ENCODE measurements at places on chromosomes 16 and 17. TPM values are rescaled to one million over a fixed set of nuclear protein-coding genes. Genes with fewer than 3 reads are reported as not detected.
A peak's percentile ranks its signal among the peaks of the same experiment; 100 is the strongest.

DNA sequence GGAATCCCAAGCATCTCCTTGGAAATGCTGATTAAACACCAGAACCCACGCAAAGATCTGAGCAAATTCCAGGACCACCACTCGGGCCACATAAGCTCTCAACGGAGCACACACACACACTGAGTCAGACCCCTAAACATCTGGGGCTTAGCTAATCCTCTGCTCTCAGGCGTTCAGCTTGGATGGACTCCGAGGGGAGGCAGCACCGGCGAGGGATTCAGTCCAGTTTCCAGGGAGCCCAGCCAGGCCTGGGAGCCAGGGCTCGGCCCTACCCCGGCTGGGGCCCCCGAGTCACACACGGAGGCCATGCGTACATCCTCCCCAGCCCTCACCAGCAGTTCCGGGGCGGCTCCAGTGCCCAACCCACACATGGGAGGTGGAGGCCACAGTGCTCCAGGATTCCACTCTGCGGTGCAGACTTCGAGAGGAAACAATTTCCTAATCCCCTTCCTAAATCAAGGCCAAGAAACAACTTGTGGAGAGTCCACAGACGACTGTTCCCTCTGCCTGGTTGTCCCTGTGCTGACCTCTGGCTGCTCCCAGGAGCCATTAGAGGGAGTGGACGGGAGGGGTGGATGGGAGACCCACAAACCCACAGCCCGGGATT, 70.5 kb downstream of the GAS7 start:
- H3K4me1 ChIP-seq: peaks cover 26% of the 10 kb centered on the region
- H3K27me3 ChIP-seq: no peaks in the 10 kb centered on the region
- DNase-seq: peak; percentile 92
- H3K27ac ChIP-seq: peak overlapping the region; percentile 92

The SYCE1L gene
- polyA plus RNA-seq: not detected

DNA sequence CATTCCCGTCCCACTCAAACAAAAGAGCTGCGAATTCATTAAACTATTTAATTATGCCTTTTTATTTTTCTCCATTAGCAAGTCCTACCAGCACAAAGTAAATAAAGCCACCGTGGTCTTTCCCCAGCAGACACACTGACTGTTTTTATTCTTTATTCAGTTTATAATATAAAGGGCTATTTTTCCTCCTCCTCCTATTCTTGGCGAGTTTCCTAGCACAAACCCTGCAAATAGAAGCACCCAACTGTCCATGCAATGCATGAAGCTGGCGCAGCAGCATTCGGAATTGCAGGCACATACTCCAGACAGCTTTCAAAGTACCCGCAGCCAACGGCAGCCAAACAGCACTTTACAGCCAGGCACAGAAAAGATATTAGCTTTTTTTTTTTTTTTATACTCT, 583.4 kb upstream of the PSMD7 start:
- no peaks in the 10 kb centered on the region for H3K27me3 ChIP-seq
- no peaks in the 10 kb centered on the region for H3K36me3 ChIP-seq
- H3K4me1 ChIP-seq: no peaks in the 10 kb centered on the region
- DNase-seq: no peak

GRCh38 chr17:65711671-65712276, 150.3 kb upstream of the AXIN2 start:
- no peak for DNase-seq
- no peaks in the 10 kb centered on the region for H3K36me3 ChIP-seq
- no peaks in the 10 kb centered on the region for H3K27me3 ChIP-seq
- H3K4me1 ChIP-seq: no peaks in the 10 kb centered on the region

- H3K36me3 ChIP-seq: no peaks in the 10 kb centered on the region
- H3K27ac ChIP-seq: no peak overlapping the region
- no peak for DNase-seq
- H3K27me3 ChIP-seq: no peaks in the 10 kb centered on the region
- H3K4me3 ChIP-seq: no peak overlapping the region
These were observed 428.7 kb downstream of the CNTNAP4 start for GRCh38 chr16:76705892-76706291.

DNA sequence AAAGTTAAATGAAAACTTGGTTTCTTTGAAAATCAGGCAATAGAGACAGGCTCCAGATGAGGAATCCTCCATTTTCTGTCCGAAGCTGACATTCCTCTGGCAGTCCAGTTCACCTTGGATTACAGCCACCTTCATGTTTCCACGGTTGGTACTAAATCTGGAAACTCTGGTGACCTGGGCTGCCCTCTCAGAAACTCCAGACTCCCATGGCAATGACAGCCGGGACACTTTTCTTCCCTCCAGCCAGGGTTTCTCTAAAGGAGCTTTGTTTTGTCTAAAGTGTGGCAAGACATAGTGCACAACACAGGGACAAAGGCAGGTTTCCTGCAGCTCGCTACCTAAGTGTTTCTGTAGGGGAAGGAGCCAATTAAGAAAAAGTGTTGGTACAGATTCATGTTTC, 36.0 kb downstream of the CLUAP1 start:
- DNase-seq: no peak
- H3K27ac ChIP-seq: peak overlapping the region; percentile 30
- peaks cover 5% of the 10 kb centered on the region for H3K4me1 ChIP-seq
- H3K27me3 ChIP-seq: no peaks in the 10 kb centered on the region

The NLRC3 gene
- polyA plus RNA-seq: not detected

DNA sequence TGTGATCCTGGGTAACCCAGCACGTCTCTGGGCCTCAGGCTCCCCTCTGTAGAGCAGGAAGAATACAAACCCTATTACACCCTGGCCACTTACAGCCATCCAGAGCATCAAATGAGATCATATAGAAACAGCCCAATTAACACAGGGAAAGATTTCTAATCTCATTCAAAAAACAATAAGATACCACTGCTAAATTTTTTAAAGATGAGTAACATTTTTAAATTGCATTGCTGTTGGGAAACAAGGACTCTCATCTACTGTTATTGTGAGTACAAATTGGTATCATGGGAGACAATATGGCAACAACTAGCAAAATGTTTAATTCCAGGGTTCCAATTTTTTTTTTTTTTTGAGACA, 41.1 kb downstream of the SRL start:
- H3K27ac ChIP-seq: no peak overlapping the region
- H3K4me3 ChIP-seq: no peak overlapping the region
- H3K4me1 ChIP-seq: peaks cover 4% of the 10 kb centered on the region
- no peaks in the 10 kb centered on the region for H3K36me3 ChIP-seq
- H3K27me3 ChIP-seq: no peaks in the 10 kb centered on the region
- DNase-seq: peak; percentile 48

The SLC2A4 gene
- 0.09 TPM for polyA plus RNA-seq

DNA sequence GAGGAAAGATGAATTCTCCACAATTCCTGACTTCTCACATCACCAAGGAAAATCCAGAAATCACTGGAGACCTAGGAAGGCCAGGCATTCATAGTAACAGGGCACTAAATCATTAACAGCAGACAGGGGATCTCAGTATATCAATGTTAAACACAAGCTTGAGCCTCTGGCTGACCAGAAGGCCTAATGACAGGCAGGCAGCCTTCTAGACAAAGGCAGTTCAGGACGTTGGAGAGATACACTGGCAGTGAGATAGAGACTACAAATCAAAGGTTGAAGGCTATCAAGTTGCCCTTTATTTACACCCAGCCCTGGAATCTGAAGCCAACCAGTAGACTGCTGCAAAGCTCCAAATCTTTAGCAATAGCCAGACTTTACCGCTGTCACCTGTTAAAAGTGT, 422.8 kb upstream of the CCL2 start:
- no peak overlapping the region for H3K27ac ChIP-seq
- no peak for DNase-seq
- H3K36me3 ChIP-seq: no peaks in the 10 kb centered on the region
- no peaks in the 10 kb centered on the region for H3K27me3 ChIP-seq

GRCh38 chr17:64245218-64246145, 17.6 kb downstream of the TEX2 start:
- no peak overlapping the region for H3K27ac ChIP-seq
- H3K4me3 ChIP-seq: no peak overlapping the region
- DNase-seq: no peak
- no peaks in the 10 kb centered on the region for H3K27me3 ChIP-seq
- no peaks in the 10 kb centered on the region for H3K36me3 ChIP-seq
- peaks cover 5% of the 10 kb centered on the region for H3K4me1 ChIP-seq

DNA sequence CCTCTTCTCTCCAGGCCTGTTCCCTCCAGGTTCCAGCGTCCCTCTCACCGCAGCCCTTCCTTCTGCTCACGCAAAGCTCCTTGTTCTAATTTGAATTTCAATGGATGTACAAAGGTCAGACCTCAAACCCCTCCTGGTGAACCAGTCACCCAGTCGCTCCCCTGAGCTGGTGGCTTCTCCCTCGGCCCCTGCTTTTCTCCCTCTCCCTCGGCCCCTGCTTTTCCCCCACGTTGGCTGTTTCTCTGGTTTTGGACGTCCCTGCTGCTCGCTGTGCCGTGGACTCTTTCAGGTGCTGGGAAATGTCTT, 8.6 kb upstream of the MSLN start:
- H3K4me1 ChIP-seq: no peaks in the 10 kb centered on the region
- no peak overlapping the region for H3K27ac ChIP-seq
- H3K4me3 ChIP-seq: no peak overlapping the region
- no peaks in the 10 kb centered on the region for H3K36me3 ChIP-seq

- no peaks in the 10 kb centered on the region for H3K36me3 ChIP-seq
- H3K27ac ChIP-seq: no peak overlapping the region
- no peaks in the 10 kb centered on the region for H3K4me1 ChIP-seq
- H3K4me3 ChIP-seq: no peak overlapping the region
These were observed 351.5 kb downstream of the BCAS3 start for GRCh38 chr17:61029181-61029580.

- no peaks in the 10 kb centered on the region for H3K4me1 ChIP-seq
- no peaks in the 10 kb centered on the region for H3K27me3 ChIP-seq
- no peak overlapping the region for H3K27ac ChIP-seq
- DNase-seq: no peak
- H3K4me3 ChIP-seq: no peak overlapping the region
These were observed 9.0 kb upstream of the CLEC18A start for GRCh38 chr16:69942099-69942491.

DNA sequence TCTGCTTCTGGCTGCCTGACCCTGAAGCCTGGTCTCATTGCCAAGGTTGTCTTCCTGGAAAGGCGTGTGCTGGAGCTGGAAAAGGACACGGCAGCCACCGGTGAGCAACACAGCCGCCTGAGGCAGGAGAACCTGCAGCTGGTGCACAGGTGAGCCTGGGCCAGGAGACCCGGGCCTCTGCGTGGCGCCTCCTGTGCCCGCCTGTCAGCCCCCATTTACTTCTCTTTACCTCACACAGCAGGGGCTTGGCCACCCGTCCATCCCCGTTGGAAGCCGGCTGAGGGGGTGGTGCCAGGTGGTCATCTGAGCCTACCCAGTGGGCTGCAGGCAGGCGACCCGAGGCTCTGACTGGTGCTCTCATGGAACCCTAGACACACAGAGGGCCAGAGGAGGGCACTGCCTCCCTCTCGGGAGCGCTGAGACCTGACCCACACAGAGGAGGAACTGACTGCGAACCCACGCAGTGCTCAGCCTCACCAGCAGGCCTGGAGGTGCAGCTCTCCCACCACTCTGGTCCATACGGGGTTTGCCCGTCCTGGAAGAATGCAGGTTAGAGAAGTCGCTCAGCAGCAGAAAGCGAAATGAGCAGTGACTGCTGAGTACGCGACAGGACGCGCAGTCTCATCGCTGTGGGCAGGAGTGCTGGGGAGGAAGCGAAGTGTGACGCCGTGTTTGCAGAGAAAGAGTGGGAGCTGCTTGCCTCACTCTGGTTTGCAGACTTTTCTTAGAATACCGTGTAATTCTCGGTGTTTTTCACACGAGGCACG, 21.9 kb upstream of the CAPN15 start:
- no peaks in the 10 kb centered on the region for H3K27me3 ChIP-seq
- H3K36me3 ChIP-seq: peaks cover 3% of the 10 kb centered on the region
- no peak overlapping the region for H3K4me3 ChIP-seq
- H3K4me1 ChIP-seq: no peaks in the 10 kb centered on the region
- DNase-seq: no peak

The IRF8 gene
- polyA plus RNA-seq: not detected

GRCh38 chr17:39132192-39132610, 19.2 kb downstream of the PLXDC1 start:
- H3K36me3 ChIP-seq: no peaks in the 10 kb centered on the region
- no peak overlapping the region for H3K4me3 ChIP-seq
- H3K27ac ChIP-seq: no peak overlapping the region
- peak; percentile 72 for DNase-seq

The TBC1D3B gene
- polyA plus RNA-seq: 0.42 TPM

- peaks cover 11% of the 10 kb centered on the region for H3K4me1 ChIP-seq
- H3K27me3 ChIP-seq: peaks cover 4% of the 10 kb centered on the region
- no peaks in the 10 kb centered on the region for H3K36me3 ChIP-seq
- no peak overlapping the region for H3K27ac ChIP-seq
- no peak overlapping the region for H3K4me3 ChIP-seq
- no peak for DNase-seq
These were observed 12.4 kb upstream of the BAHCC1 start for GRCh38 chr17:81382851-81383250.

The KRT33A gene
- polyA plus RNA-seq: not detected

The CETP gene
- polyA plus RNA-seq: not detected

The ABI3 gene
- polyA plus RNA-seq: not detected

- no peaks in the 10 kb centered on the region for H3K36me3 ChIP-seq
- H3K27ac ChIP-seq: peak overlapping the region; percentile 80
- peaks cover 2% of the 10 kb centered on the region for H3K4me1 ChIP-seq
- peak; percentile 95 for DNase-seq
- H3K4me3 ChIP-seq: no peak overlapping the region
- H3K27me3 ChIP-seq: no peaks in the 10 kb centered on the region
These were observed 119.6 kb upstream of the PMFBP1 start for GRCh38 chr16:72291531-72291981.

DNA sequence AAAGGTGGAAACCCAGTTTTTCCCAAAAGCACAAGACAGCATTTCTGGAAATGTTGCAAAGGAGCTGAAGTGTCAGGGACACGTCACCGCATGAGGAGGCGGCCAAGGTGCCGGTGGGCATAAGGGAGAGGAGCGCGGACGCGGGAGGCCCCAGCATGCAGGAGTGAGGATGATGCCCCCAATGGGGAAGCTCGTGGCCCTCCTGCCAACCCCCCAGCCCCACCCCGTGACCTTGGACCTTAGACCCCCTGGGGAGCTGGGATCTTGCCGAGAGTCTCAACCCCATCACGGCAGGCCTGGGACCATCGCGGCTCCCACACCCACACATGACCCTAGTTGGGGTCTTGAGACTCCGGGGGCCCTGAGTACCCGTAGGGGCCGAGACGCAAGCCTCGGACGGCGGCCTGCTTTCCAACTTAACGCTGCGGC, 119.4 kb upstream of the METRNL start:
- DNase-seq: no peak
- no peaks in the 10 kb centered on the region for H3K27me3 ChIP-seq
- no peaks in the 10 kb centered on the region for H3K4me1 ChIP-seq
- no peaks in the 10 kb centered on the region for H3K36me3 ChIP-seq

- peak; percentile 50 for DNase-seq
- H3K4me3 ChIP-seq: no peak overlapping the region
- no peak overlapping the region for H3K27ac ChIP-seq
- H3K4me1 ChIP-seq: peaks cover 12% of the 10 kb centered on the region
- peaks cover 21% of the 10 kb centered on the region for H3K36me3 ChIP-seq
These were observed 24.4 kb downstream of the PRMT7 start for GRCh38 chr16:68335175-68335574.

The GNAO1 gene
- 0.14 TPM for polyA plus RNA-seq

- no peaks in the 10 kb centered on the region for H3K36me3 ChIP-seq
- peaks cover 30% of the 10 kb centered on the region for H3K27me3 ChIP-seq
- DNase-seq: peak; percentile 3
- H3K4me1 ChIP-seq: no peaks in the 10 kb centered on the region
These were observed 3.9 kb downstream of the GNAO1 start for GRCh38 chr16:56195151-56195550.

The TVP23A gene
- not detected for polyA plus RNA-seq

The TBKBP1 gene
- polyA plus RNA-seq: 5.3 TPM

Data from fibroblast of lung (primary cell).